Activated CD4-positive, alpha-beta T cell treated with anti-CD3 and anti-CD28 coated beads, Interleukin-2, Interleukin-4, amounts not matched to agents 100 ng/mL and 50 ng/mL, durations not matched to agents 16 hours and 8 hours (primary cell): ENCODE measurements at places on chromosomes 13 and 19.

DNA sequence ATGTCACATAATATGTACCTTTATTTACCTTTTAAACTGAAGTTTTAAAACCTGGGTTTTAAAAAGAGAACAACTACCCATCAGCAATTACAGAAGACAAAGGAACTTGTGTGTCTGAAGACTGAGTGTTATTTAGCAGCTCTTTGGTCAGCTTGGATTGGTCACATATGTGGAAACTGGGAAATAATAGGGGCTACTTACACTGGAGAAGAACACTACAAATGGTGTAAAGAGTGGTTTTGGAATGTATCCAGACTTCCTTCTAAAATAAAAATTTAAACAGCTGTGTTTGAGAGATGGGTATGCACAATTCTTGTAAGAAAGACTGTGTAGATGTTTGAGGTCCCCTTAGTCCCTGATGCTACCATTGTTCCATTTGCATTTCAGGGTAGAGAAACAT is 13.3 kb downstream of the TNFRSF19 start:
- DNase-seq: no peak

DNA sequence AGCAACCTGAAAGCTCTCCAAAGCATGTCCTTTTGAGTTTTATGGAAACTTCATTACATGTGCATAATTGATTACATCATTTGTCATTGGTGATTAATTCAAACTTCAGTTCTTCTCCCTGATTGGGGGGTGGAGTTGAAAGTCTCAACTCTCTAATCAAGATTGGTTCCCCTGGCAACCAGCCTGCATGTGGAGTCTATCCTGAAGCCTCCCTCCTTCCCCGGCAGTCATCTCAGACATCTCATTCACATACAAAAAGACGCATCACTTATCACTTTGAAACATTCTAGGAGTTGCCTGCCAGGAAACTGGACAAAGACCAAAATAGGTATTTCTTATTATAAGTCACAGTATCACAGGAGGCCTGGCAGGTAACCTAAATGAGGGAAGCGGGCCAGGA is 50.5 kb downstream of the TEX26 start:
- DNase-seq: no peak

DNA sequence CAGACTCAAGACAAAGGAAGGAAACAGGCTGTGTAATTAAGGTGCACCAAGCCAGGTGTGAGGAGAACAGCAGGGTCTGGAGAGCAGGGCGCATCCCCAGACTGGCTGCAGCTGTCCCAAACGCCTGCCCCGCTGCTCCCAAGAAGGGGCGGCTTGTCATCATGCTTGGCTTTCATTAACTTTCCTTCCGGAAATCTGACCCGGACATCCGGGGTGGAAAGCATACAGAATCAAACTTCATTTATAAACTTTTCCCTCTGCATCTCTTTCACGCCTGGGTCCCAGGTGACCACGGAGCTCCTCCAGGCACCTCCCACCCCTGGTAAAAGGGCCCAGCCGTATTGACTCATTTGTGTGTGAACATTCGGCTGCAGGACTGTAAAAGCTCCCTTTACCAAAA is 31.7 kb downstream of the TSHZ3 start:
- no peak for DNase-seq

- no peak for DNase-seq
Measured at GRCh38 chr13:75790198-75790970, 154.3 kb downstream of the LMO7 start.

DNA sequence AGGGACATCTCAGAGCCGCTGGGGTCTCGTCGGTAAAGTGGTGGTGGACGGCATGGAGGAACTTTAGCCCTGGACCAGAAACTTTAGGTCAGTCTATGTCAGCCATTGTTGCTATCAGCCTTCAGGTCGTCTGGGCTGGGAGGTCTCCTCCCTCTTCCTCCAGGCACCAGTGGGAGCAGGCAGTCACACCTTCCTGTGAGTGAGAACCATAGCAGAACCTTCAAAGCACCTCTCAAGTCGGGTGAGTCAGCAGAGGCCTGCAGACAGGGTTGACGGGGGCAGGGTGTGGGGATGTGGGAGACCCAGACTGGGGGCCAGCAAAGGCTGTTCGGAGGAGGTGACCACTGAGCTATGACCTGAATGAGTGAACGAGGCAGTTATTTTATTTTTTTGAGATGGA is 15.4 kb upstream of the SBNO2 start:
- peak; percentile 61 for DNase-seq

DNA sequence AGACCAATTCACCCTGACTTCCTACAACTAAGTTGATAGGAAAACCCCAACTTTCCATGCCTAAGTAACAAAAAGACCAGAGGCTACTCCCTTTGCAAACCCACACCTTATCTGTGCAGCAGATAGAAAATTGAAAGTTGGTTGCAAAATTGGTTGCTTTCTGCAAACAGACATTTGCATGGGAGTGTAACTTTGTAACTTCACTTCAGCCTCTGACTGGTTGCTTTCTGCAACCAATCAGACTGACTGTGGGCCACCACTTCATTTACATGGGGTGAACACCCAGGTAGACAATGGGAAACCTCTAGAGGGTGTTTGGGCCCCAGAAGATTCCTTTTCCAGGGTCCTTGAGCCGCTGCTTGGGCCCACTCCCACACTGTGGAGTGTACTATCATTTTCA is 9.8 kb downstream of the TEX30 start:
- no peak for DNase-seq

DNA sequence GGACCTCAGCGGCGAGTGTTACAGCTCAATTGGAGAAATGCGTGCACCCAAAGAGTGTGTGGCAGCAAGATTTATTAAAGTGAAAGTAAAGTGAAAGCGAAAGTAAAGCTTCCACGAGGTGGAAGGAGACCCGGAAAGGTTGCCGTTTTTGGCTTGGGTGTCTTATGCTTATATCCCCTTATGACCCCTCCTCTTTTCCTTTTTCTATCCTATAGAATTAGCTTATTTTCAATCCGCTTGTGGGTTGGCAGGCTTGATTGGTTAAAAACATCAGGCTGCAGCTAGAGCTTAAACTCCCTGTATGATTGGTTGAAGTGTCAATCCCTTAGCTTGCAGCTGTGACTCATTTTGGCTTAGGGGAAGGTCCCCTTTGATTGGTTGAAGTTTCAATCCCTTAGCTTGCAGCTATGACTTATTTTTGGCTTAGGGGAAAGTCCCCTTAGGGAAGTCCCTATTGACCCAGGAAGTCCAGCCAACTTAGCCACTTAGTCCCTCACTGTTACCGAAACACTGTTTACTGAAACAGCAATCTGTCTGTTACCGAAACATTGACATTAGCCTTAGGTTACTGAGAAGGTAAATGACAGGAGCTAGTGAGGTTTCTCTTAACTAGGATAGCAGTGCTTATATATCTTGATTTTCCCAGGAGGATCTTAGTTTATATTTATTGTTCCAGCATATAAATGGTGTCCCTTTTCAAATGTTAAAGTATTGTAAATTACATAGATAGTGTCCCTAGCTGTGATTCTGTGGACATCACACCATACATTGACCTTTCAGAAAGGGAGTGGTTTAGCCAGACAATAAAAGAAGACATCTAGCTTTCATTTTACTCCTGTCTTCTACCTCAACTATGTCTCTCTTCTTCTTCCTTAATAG is 575.8 kb downstream of the DACH1 start:
- DNase-seq: peak; percentile 48

GRCh38 chr13:110387451-110388107 is 80.5 kb downstream of the COL4A2 start:
- DNase-seq: peak; percentile 4

DNA sequence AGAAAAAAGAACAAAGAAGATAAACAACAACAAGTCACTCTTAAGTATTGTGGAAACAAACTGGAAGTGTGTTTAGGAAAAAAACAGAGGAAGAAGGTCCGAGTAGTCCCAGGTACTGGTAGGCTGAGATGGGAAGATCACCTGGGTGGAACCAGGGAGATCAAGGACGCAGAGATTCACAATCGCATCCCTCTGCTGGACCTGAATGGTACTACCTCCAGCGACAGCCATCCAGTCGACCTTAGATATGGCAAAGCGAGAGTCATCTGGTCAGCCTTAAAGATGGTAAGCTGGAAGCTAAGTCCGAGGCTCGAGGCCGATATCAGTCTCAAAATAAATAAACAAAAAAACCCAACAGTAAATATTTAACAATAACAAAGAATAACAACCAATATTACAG is 44.9 kb upstream of the ZNF91 start:
- DNase-seq: no peak

- DNase-seq: no peak
Measured at GRCh38 chr13:102584434-102584833, 12.4 kb upstream of the TPP2 start.

DNA sequence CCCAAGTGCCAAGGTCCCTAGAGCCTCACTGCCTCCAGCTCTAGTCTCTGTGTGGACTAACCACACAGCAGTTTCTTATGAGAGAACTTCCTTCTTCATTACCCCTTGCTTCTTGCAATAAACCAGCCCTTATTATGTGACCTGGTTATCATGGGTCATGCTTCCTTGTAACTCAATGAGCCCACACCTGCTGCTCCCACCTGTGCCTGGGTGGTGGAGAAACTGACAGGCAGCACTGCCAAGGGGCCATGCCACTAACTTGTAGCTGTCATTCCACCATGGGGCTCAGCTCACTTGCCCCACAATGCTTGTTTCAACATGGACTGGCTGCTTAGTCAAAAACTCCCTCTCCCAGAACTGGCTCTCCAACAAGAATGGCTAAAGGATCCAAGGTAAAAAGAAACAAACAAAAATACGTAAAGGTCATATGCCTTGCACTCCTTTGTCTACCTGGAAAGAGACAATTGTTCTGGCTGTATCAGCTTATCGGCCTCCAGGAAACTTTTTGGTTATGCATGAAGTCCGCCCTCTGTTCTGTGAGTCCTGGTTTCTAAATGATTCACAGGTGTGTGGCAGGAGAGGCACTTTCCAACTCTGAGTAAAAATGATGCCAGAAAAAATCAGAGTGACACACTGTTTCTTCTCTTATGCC is 446.4 kb downstream of the COG6 start:
- DNase-seq: peak; percentile 88

DNA sequence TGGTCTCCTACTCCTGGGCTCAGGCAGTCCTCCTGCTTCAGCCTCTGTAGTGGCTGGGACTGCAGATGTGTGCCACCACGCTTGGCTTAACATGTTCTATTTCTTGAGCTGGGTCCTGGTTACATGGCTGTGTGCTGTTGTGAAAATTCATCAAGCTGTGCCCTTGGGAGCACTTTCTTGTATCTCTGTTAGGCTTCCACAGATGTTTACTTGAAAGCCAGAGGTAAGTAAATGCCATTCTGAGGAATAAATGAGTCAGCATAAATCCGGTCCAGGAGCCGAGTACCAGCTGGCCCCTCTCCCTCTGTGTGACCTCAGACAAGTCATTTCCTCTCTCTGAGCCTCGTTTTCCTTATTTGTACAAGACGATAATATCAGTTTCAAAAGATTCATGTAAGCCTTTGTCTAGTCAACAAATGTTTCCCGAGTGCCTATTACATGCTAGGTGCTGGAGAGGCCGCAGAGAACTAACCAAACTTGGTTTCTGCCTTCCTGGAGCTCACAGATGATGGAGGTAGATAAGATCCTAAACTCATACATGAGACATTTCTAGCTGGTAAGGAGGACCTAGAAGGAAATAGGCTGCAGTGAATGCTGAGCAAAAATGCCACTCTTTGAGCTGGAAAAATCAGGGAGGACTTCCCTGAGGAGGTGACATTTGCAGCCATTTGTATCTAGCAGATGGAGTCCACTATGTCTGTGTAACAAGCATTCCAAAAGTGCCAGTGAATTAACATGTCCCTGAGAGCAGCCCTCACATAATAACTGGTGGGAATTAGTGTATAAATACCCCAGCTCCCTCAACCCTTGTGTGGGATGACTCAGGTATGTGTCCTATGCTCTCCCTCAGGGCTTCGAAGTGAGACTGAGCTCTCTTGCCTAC is 2.7 kb upstream of the RASAL3 start:
- peak; percentile 94 for DNase-seq

DNA sequence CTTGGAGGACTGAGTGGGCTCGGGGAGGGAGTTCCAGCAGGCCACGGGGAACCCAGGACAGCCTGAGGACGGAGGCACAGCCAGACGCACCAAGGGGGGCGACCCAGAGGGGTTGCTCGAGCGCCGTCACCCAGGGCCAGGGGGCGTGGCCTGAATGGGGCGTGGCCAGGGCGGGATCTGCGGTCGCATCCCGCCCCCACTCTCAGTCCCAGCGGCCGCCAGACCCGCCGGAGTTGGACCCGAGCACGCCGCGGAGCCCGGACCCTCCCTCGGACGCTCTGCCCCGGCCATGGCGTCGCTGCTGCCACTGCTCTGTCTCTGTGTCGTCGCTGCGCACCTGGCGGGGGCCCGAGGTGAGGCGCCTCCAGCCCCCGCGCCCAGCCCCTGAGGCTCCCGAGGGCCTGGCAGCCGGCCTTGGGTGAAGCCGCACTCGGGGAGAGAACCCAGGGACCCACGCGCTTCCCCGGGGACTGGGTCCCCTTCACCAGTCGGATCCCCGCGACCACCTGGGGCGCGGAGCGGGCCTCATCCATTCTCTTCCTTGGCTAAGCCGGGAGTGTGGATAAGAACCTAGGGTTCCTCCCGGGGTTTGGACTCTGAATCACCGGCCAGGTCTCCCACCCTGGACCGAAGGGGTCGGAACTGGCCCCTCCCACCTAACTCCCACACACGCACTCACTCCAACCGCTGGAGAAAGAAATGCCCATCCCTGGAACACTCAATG is at the start of gene CILP2:
TSS of gene CILP2 (plus strand) at position 205 of the 724 bp plus-strand sequence. CDS start at position 290, 85 bp downstream.
- DNase-seq: no peak

DNA sequence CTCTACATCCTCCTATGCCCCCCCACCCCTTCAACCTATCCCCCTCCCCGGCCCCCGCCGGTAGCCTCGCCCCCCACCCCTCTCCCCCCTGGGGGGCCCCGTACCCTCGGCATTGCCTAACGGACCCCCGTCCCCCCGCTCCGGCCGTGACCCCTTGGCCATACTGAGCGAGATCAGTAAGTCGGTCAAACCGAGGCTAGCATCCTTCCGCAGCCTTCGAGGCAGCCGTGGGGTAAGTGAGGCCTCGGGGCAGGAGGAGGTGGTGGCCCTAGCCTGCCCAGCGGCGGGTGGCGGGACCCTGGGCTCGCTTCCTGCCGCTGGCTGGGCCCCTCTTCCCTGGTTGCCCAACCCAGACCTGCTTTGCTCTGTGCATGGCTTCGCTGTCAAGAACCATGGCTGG is 6.5 kb downstream of the TRIP10 start:
- no peak for DNase-seq

DNA sequence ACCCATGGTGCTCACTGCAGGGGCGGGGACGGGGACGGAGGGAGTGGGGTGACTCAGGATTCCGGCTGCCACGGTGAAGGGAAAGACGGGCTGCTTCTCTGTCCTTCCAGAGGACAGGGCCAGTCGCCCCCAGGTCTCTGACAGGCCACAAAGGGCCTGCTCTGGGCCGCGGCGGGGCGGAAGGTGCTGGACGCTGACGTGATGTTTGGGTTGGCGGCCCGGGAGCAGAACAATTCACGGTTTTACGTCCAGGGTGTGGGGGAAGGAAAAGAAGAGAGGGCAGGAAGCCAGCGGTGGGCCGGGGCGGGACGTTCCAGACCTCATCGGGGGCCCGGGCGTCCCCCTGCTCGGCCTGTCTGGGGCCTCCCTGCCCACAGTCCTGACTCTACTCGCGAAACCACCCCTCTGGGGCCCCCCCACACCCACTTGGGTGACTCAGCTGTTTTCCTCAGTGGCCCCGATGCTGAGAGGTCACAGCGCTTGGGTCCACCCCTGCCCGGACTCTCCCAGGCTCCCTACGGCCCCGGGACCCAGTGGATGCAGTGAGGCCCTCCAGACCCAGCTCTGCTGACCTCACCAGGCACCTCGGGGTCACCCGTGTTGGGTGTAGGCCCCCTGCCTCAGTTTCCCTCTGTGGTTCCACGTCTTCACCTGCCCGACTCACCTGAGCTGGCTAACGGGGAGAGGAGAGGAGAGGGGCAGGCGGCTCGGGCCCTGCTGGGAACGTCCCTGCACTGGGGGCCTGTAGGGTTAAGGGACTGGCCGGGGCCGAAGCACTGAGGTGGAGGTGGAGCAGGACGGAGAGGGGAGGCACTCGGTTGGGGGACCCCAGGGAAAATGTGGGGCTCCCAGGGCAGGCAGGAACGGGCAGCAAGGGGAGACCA is 29.2 kb downstream of the PIP5K1C start:
- peak; percentile 20 for DNase-seq
